ENCODE measurements at places on chromosomes 3 and 15.
A peak's percentile ranks its signal among the peaks of the same experiment; 100 is the strongest.

DNA sequence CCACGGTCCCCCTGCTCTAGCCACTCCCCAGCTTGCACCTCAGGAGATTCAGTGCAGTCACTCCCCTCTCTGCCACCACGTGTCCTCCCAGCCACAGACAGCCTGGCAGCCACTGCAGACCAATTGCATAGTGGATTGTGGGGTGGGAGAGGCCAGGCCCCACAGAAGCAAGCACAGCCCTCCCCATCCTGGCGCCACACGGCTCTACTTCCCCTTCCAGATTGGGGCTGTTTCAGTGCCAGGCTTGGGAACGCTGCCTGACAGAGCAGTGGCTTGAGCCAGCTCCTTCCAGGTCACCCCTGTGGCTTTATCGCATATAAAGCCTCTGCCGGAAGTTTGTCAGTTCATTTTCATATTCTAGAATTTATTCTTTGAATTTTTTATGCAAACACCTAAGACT is 90.7 kb downstream of the TMEM266 start:
- no peak for DNase-seq

GRCh38 chr3:171811295-171811912 is 1.1 kb upstream of the PLD1 start:
- no peak for DNase-seq

GRCh38 chr15:47505712-47506328 is 211.5 kb upstream of the SEMA6D start:
- no peak for DNase-seq

DNA sequence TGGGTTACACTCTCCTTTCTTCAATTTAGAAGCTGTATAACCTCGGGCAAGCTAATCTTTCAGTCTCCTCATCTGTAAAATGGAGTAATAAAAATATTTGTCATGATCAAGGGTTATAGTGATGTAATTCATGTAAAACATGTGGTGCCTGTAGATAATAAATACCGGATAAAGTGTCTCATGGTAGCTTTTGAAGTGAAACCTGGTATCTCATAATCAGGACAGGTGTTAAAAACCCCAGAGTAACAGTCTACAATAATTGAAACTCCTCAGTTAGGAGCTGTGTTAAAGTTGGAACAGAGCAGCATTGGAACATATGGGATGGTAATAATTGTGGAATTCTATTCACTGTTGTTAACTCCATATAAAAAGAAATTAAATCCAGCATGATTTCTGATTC is 884 bp upstream of the KNL1 start:
- DNase-seq: no peak

DNA sequence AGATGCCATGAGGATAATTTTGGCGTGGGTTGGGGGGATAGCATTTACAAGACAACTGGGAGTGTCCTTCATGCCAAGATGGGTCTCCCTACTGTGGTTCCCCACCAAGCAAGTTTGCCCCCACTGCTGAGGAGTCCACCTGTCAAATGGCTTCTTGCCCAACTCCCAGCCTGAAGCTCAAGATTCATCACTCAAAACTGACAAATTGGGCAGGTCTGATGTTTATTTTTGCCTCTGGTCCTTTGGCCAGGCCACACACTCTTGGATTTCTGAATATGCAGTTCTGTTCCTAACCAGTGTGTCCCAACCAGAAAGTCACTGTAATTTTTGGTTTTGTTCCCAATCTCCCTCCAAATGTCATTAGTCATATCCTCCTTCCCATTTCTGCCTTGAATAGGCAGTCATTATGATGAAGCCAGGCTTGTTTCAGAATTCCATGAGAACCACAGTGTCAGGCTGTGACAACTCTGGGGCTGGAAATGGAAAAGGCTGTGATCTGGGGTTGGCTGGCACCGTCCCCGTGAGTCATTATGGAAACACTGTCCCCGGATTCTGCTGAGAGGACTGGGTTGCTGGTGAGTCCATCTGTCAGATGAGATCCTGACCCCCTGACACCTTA is 29.3 kb upstream of the MEF2A start:
- no peak for DNase-seq

- DNase-seq: no peak
These were observed 90.4 kb upstream of the PHLDB2 start for GRCh38 chr3:111768571-111769100.

- no peak for DNase-seq
These were observed 62.7 kb upstream of the BLM start for GRCh38 chr15:90654233-90655136.

DNA sequence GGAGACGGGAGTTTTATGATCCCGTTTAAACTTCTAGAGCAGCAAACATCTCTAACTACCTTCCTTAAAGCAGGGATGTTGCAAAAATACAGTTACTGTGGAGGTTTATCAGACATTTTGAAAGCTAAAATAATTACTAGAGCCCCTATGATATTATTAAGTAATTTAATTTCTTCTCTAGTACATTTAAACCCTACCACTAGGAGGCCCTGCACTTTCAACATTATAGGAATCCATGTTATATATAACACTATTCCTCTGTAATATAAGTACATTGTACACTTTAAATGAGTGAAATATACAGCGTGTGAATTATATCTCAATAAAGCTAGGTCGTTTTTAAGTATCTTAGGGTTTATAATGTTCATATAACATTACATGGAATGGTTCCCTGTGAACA is 11.5 kb downstream of the SETMAR start:
- DNase-seq: no peak

- peak; percentile 16 for DNase-seq
These were observed 664 bp upstream of the PIK3CA start for GRCh38 chr3:179147514-179147872.

GRCh38 chr3:172185907-172186306 is 146.5 kb downstream of the FNDC3B start:
- no peak for DNase-seq

- DNase-seq: no peak
These were observed 12.9 kb downstream of the MB21D2 start for GRCh38 chr3:192904632-192905289.

DNA sequence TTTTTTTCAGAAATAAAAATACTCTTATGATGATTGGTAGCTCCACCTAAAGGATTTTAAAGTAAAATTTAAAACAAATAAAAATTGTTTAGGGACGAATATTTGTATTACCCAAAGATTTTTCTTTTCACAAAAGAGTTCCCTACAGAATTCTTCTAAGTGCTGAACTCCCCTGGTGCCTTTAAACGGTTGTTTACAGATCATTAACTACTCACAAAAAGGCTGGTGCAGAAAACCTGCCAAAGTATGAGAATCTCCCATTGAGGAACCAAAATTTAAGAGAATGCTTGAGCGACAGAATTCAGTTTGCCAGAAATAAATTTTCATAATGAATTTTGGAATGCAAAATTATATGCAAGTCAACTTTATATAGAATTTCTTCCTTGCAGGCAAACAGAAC is 497.8 kb upstream of the NR2F2 start:
- DNase-seq: no peak

GRCh38 chr15:85973584-85974347 is 105.9 kb upstream of the AGBL1 start:
- DNase-seq: peak; percentile 21

DNA sequence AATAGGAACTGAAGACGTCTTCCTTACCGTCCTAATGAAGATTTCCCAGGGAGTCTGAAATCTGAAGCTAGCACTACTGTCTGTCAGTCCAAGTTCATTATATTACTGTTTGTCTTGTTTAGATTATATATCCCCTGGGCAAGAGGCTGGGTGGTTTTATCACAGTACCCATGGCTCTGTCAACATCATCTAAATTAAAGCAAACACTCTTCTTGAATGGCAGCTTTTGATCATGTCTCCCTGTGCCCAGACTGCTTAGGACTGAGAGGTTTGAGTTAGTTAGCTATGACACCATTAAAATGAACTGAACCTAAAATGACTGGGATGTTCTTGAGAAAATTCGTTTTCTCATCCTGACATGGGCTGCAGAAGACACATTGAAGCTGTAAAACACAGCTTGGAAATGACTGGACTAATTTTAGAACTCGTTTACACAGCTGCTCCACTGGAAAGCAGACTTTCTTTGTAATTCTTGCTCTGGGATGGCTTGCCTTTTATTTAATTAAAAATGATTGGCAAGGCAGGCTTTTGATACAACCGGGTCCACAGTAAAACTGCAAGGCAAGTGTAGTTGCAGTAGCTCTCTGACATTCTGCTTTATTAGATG is 243.5 kb downstream of the MFSD1 start:
- DNase-seq: no peak

Data from WERI-Rb-1 (cell line).